Thyroid gland (tissue), 4 donors: ENCODE measurements at places on chromosomes 2 and 18. TPM values are rescaled to one million over a fixed set of nuclear protein-coding genes. Genes with fewer than 3 reads are reported as not detected.

Gene MARCO
- total RNA-seq: 4.5 TPM

Gene ERICH2
- not detected for total RNA-seq

Gene NFATC1
- total RNA-seq: 10.7 TPM

Gene CLEC4F
- not detected for total RNA-seq

Gene FBXO36
- 17.9 TPM for total RNA-seq

Gene IHH
- not detected for total RNA-seq

Gene ANKRD53
- total RNA-seq: 3.9 TPM

Gene CASP8
- 10.4 TPM for total RNA-seq

Gene PID1
- total RNA-seq: 49.7 TPM

Gene DLGAP1
- total RNA-seq: 0.73 TPM

Gene CAPN10
- 25.3 TPM for total RNA-seq

Gene CMPK2
- 5.7 TPM for total RNA-seq

Gene SNRNP200
- 102 TPM for total RNA-seq

Gene SULT1C4
- 8.4 TPM for total RNA-seq

Gene ELOA2
- not detected for total RNA-seq

Gene KLHL41
- 2.8 TPM for total RNA-seq

Gene VAMP5
- 13.6 TPM for total RNA-seq

Gene KLHL14
- 27.1 TPM for total RNA-seq

Gene ZDBF2
- total RNA-seq: 14.5 TPM

Gene GPR39
- total RNA-seq: 4.0 TPM

Gene HOXD12
- not detected for total RNA-seq

Gene EGR4
- total RNA-seq: not detected

Gene KCNE4
- 19.3 TPM for total RNA-seq

Gene HSPE1
- total RNA-seq: 71.8 TPM

Gene PLEKHH2
- total RNA-seq: 27.5 TPM

Gene SERPINB13
- not detected for total RNA-seq
